ENCODE measurements at places on chromosomes 2 and 18.

- ATAC-seq: no peak
Observed at GRCh38 chr2:170905864-170906263, 23.2 kb upstream of the GORASP2 start.

DNA sequence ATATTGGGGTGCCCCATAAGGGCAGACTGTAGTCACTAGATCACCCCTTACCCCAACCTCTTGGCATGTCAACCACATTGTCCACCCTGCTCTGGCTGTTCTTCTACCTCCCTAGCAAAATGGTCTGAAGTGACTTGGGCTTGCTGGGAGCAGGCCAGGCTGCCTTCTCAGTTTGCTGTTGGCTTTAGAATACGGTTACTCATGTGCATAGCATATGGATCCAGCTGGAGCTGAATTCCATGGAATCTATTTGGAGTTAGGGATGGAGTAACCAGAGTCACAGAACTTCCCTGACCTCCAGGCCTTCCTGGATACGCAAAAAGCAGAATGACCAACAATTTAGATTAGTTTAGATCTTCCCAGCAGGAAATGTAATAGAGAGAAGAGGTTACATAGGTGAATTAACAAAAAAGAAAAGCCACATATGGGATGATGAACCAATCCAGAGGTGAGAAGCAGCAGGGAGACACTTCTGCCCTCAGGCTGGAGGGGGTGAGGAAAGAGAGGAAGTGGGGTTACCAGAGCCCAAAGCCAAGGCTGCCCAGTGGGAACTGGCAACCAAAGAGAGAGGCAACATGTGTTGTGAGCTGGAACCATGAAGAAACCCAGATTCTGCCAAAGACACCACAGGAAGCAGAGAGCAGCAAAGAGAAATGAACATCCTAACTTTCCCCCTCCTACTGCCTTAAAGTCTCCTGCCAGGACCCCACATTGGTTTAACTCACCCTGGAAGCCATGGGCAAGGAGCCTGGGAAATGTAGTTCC, 26.1 kb downstream of the PKDCC start:
- no peak for ATAC-seq

- peak; percentile 54 for ATAC-seq
Observed at GRCh38 chr18:11728249-11728648, 39.2 kb downstream of the GNAL start.

- ATAC-seq: no peak
Observed at GRCh38 chr2:44965684-44966083, 24.2 kb downstream of the SIX3 start.

GRCh38 chr18:76373297-76373696, 121.7 kb downstream of the ZNF516 start:
- no peak for ATAC-seq

DNA sequence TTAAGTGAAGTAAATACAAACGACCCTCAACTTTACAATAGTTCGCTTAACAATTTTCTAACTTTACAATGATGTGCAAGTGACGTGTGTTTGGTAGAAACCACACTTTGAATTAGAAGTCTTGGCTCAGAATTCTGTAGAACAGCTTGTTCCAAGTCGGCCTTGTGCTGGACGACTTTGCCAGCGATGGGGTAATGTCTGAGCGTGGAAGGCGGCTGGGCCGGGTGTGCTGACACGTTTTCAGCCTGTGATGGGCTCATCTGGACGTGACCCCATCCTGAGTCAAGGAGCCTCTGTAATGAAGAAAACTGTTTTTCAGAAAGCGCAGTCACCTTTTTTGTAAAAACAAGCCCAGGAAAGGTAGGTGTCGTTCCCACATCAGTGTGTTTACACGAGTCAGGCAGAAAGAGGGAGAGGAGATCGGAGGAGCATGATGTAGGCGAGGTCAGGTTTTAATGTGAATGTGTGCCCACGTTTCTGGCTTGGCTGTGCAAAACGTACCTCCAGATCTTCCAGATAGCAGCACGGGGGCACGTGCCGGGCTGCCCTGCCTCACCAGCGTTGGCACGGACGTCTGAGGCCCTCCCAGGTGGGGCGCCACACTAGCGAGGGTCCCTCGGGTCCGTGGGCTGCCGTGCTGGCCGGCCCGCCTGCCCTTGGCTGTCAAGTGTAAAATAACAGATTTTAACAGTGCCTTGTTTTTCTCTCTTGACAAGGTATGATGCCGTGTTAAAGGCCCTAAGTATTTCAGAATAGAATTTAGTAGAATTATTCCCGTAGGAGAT, 54.6 kb downstream of the CTDP1 start:
- ATAC-seq: no peak

DNA sequence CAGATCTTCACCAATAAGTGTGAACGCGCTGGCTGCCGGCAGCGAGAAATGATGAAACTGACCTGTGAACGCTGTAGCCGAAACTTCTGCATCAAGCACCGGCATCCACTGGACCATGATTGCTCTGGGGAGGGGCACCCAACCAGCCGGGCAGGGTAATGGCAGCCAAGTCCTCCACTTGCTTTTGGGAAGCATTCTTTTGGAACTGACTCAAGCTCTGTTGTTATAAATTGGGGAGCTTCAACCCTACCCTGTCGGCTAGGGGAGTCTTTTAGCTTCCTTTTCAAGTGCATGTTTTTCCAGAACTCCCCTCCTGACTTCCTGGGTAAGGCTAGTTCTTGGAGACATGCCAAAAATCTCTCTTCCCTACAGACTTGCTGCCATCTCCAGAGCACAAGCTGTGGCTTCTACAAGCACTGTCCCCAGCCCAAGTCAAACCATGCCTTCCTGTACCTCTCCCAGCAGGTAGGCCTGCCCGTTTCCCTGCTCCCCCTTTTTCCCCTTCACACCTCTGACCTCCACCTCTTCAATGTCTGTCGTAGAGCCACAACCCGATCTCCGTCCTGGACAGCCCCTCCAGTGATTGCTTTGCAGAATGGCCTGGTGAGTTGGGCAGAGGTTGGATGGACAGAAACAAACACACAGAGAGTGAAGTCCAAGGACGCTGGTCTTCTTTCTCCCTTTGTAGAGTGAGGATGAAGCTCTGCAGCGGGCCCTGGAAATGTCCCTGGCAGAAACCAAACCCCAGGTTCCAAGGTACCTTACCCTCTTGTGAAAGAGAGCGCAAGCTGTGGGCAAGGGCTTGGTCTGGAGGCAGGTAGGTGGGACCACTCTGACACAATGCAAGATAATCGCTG, 1.5 kb downstream of the ZFAND2B start:
- no peak for ATAC-seq

- ATAC-seq: no peak
Observed at GRCh38 chr2:241776336-241777169, at the start of gene GAL3ST2. Gene GAL3ST2, plus strand, starts transcription at chr2:241776822. Its CDS starts 134 bp downstream, at chr2:241776956.

DNA sequence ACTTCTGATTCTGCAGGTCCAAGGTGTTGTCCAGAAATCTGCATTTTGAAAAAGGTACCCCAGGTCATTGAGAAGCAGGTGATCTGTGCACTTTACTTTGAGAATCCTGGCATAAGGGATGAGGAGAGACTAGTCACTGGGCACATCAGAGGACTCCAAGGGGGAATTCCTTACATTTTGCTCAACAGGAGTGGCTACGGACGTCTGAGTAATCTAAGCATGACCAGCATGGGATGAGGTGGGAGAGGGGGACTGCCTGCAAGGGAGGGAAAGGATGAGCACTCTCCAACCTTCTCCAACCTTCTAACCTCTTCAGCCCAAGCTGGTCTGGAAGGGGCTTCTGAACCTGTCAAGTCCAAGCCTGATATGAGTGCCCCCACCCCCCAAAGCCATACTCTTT, 55.5 kb downstream of the MARCHF4 start:
- ATAC-seq: no peak

DNA sequence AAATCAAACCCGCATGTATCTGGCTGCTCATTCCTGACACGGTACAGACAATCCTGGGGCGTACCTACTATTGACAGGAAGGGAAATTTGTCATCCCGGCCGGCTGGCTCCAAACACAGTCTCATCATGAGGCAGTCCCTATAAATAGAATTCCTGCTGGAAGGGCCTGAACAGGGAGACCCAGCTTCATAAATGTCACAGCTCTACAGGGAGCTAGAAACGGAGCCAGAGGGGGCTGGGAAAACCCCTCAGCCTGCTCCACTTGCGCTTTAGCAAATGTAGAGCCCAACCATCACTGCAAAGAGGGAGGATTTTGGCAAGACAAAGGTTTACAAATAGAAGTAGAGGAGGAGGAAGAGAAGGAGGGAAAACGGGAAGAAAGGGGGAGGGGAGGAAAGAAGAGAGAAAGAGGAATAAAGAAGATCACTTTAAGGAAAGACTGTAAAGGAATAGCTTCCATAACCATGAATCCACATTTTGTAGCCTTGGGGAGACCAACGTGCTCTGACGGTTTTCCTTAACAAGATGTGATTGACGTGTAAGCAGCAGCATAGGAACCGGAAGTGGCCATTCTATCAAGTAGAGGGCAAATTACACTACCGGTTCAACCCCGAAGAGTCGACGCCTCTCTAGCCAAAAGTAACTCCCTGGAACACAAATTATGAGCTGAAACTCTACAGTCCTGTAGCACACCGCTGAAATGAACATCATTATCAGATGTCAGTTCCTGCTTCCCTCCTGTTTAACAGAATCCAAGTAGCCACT, 56.8 kb upstream of the TTN start:
- ATAC-seq: peak; percentile 99

DNA sequence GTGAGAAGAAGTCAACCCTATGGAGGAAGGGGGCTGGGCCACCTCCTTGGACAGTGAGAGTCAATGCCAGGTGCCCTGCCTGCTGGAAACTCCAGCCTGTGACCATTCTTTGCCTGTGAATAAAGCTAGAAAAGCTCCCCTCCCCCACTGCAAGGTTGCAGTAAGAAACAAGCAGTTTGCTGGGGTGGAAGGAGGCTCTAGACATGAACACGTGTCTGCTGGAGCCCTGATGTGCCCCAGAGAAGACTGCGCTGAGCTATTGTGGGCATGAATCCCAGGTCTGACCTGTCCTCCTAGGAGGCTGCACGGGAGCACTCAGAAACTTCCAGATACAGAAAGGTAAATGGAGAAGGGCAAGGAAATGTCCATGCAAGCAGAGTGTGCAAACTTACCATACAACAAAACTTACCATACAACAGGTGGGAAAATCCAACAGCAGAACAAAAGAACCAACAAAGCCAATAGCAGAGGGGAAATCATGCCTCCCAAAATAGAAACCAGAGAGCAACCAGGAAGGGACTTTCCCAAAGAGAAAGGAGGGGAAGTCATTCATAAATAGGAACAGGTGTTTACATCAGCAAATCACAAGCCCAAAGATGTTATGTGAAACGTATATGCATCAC, 278.7 kb downstream of the BCL2 start:
- no peak for ATAC-seq

DNA sequence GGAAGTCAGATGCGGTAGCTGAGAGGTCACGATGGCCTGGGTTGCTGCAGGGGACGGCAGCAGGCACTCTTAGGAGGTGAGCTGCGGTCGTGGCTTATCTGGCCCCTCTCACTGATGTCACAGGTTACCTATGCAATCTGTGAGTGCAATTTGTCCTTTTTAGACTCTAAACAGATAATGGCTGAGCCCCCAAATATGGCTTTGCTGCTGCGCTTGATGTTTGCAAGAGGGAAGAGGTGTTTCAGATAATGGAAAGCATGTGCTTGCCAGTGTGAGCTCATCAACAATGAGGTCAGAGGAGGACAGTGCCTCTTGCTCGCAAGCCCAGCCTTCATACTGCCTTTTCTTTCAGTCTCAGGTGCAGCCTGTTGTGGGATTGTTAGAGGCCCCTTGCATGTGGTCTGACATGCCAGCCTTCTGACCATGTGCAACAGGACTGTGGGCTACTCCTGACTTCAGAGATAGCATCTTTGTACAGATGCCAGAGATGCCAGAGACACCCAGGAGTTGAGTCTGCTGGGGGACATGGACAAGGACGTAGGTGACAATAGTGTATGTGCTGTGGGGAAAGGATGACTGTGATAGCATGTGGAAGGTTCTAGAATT, 151.3 kb downstream of the TANC1 start:
- peak; percentile 41 for ATAC-seq

- ATAC-seq: no peak
Observed at GRCh38 chr2:135744760-135745314, 3.2 kb downstream of the UBXN4 start.

GRCh38 chr2:239538357-239539052, 137.7 kb upstream of the HDAC4 start:
- no peak for ATAC-seq

GRCh38 chr2:41967476-41968181, 80.2 kb upstream of the PKDCC start:
- no peak for ATAC-seq

- no peak for ATAC-seq
Observed at GRCh38 chr2:189798312-189799029, 14.2 kb downstream of the PMS1 start.

GRCh38 chr2:203596183-203596582, 61.1 kb upstream of the RAPH1 start:
- ATAC-seq: no peak

DNA sequence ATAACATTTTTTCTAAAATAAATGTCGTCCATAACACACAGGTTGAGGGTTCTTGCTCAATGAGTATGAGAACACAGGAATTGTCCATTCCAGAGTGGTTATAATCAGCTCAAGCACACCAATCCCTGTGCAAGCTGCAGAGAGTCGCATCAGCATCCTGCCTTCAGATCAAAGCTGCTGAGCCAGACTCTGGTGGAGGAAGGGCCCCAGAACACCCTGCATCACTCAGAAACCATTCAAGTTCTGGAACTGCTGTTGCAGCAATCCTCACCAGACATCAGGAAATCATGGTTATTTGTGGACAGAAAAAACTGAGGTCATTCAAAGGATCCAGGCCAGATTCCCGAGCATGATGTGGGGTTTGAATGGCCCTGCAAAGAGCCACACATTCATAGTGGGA, 44.5 kb downstream of the DNER start:
- no peak for ATAC-seq
